T-helper 2 cell treated with Interferon-gamma antibody and Interleukin-4, amounts not matched to agents 5 μg/mL and 100 μg/mL, for 36 hours (primary cell): ENCODE measurements at places on chromosomes 4 and X.

- DNase-seq: no peak
These were observed 19.4 kb downstream of the THOC2 start for GRCh38 chrX:123713434-123713833.

DNA sequence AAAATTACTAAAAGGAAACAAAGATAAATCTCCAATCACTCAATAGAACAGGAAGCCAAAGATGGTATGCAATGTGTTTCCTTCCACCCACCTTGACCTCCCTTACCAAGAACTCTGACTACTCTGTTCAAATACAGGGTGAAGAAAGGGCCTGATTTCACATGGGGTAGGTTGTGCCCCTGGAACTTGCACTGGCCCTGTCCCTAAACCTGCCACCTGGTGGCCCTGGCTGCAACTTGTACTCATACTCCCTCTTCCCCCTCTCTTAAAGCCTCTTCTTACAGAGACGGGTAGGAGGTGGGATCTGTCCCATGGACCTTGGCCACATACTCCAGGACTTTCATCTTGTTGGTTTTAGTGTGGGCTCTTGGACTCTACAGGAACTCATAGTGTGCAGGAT is 17.3 kb upstream of the TMEM185A start:
- no peak for DNase-seq

GRCh38 chrX:131816551-131817136 is 206.5 kb upstream of the STK26 start:
- DNase-seq: peak; percentile 38

DNA sequence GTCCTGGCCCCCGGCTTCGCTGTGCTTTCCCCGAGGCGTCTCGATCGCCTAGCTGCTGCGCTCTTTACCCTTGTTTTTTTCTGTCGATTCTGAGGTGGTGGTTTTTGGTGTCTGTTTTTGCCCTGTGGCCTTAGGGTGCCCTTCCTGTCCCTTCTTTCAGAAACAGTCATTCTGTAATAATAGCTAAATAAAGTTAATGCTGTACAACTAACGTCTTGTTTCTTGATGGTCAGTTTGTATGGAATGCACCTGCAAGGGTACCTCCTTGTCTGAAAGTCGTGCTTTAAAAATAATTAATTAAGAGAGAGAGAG is 686 bp downstream of the FIP1L1 start:
- DNase-seq: no peak

- DNase-seq: no peak
These were observed 173.2 kb downstream of the PABPC4L start for GRCh38 chr4:134028421-134028820.

DNA sequence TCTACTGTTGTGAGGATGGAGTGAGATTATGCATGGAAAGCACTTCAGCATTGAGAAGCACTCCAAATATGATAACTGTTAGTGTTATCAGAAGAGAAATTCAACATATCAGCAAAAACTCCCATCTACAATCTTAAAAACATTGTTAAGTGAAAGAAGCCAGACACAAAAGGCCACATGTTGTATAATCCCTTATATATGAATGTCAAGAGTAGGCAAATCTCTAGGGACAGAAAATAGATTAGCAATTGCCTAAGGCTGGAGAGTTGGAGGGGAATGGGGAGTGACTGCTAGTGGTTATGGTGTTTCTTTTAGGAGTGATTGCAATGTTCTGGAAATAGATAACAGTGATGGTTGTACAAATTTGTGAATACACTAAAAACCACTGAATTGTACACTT is 122.5 kb upstream of the LNX1 start:
- no peak for DNase-seq

DNA sequence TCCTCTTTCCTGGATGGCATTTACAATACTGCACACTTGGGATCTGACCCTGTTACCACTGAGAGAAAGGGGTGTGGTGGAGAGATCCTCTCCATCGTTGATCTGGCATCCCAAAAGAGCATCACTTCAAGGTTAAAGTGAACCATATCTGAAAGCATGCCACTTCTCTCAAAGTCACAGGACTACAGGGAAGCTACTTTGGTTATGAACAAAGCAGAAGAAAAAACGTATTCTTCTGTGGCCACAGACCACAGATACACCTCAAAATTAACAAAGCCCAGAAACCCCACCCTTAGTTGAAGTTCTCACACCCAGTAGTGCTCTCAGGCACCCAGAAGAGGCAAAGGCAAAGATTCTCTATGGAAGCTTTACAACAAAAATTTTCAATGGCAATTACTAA is 108.3 kb downstream of the JADE1 start:
- DNase-seq: peak; percentile 5

GRCh38 chrX:132732236-132732635 is 226.2 kb downstream of the HS6ST2 start:
- no peak for DNase-seq

DNA sequence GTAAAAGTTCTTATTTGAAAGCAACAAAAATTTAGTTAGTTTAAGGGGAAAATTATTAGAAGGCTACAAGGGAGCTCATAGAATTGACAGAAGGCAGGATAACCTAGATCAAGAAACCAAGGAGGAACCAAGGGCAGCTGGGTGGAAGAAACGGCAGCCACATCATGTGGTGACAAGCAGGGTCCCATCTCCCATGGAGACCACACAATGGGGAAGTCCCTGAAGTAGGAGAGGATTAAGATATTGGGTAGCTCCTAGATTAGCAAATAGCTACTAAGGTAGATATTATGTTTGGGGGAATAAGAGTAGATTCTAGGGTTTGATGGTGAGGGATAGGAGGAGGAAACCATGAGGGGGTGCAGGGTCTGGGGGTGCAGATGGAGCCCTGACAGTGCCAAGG is 48.0 kb upstream of the TMEM154 start:
- DNase-seq: no peak
